Posterior cingulate gyrus (tissue), 11 donors: ENCODE measurements at places on chromosomes 5 and 9.

- DNase-seq = no peak
Measured at GRCh38 chr5:2747363-2748162, 3.9 kb downstream of the IRX2 start.

DNA sequence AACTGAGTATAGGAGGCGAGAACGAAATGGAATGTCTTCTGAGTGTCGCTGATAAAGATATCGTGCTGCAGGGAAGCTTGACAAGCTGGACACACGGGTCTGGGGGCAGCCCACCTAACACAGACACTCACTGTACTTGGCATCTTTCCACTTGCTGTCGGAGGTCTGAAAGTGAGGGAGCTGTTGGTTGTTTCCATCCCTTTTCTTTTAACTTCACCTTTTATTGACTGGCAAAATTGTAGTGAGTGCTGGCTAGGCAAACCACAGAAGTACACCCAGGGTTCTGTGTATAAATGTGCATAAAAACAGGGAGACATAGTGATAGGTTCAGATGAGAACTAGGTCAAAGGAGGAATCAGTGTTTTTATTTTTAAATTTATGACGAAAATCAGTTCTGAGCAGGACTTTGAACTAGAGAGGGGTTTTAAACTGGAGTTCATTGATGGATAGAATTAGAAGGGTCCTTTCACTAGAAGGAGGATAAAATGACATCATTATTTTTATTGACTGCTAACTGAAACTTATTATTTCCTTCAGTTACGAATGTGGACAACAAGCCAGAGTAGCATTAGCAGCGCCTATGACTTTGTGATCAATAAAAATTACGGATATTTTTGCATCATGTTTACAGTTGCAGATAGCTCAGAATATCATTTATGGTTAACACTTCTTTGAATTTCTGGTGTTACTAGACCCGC lies 817 bp downstream of the GAPVD1 start:
- DNase-seq = no peak

GRCh38 chr9:2082772-2083171 lies 67.6 kb downstream of the SMARCA2 start:
- no peak for DNase-seq

- DNase-seq = no peak
Measured at GRCh38 chr5:33558489-33558888, 117.7 kb downstream of the TARS1 start.

DNA sequence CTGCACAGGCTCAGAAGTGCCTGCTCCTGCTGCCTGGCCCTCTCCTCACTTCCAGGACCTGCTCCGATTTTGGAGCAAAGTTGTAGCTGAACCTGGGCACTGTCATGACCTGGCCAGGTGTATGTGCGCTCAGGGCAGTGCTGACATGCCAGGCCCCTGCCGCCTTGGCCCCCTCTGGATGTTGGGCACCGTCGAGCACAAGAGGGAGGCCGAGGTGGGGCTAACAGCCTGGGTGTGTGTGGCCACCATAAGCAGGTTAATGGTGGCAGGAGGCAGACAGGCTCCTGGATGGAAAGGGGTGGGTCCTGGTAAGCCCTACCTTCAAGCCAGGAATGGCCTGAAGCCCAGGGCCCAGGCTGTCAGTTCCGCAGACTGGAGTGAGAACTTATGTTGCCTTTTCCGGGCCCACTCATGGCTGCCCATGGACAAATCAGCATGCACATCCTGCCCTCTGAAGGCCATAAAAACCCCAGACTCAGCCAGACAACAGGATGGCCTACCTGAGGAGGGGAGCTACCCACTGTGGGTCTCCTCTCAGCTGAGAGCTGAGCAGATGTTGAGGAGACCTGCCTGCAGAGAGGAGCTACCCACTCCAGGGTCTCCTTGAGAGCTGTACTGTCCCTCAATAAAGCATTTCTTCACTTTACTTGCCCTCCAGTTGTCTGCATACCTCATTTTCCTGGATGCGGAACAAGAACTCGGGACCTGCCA lies 66.2 kb downstream of the NACC2 start:
- DNase-seq = no peak

DNA sequence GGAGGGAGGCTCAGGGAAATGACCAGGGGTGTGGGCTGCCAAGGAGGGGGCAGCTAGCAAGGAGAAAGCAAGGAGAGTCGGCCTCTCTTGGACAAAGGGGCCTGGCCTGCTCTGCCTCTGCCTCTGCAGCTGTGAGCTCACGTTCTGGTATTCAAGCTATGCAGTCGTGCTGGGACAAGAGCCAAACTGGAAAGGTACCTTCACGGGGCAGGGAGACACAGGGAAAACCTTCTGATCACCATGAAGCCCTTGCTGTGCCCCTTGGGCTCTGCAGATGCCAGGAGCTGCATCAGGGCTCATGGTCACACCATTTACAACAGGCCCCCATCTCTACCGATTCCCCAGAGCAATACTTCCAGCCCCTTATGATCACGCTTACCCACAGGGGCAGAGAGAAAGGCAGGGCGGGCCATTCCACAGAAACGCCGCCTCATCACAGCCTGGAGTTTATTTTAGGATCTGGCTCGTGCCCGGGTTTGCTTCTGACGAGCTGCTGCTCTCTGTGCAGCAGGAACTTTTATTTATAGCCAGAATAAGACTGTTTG lies 63.2 kb downstream of the PRRT1B start:
- DNase-seq = peak; percentile 78
